Brain pericyte (primary cell): ENCODE measurements at places on chromosomes 6 and 20.

DNA sequence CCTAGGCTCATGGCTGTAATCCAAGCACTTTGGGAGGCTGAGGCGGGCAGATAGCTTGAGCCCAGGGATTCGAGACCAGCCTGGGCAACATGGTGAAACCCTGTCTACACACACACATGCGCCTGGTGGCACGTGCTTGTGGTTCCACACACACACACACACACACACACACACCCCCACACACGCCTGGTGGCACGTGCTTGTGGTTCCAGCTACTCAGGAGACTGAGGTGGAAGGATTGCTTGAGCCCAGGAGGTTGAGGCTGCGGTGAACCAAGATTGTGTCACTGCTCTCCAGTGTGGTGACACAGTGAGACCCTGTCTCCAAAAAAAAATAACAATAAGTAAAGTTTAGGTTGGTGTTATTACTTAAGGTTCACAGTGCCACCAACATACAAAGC lies 165.8 kb downstream of the ZFAND3 start:
- DNase-seq: no peak

DNA sequence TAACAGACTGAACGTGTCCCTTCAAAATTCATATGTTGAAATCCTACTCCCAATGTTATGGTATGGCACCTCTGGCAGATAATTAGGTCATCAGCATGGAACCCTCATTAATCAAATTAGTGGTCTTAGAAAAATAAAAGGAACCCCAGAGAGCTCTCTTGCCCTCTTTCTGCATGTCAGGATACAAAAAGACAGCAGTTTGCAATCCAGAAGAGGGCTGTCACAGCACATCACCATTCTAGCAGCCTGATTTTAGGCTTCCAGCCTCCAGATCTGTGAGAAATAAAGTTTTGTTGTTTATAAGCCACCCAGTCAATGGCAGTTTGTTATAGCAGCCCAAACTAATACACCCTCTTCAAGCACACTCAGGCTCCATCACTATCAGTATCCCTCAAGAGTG lies 292.9 kb downstream of the TRDN start:
- no peak for DNase-seq

GRCh38 chr20:6575912-6576401 lies 191.5 kb upstream of the BMP2 start:
- DNase-seq: no peak

- DNase-seq: no peak
Observed at GRCh38 chr6:82022614-82023129, 224.9 kb downstream of the IBTK start.

- DNase-seq: no peak
Observed at GRCh38 chr20:46108435-46108841, 9.7 kb upstream of the CD40 start.

GRCh38 chr20:34979366-34980153 lies 23.9 kb downstream of the MYH7B start:
- DNase-seq: no peak
